ENCODE measurements at places on chromosomes 11 and 22.

DNA sequence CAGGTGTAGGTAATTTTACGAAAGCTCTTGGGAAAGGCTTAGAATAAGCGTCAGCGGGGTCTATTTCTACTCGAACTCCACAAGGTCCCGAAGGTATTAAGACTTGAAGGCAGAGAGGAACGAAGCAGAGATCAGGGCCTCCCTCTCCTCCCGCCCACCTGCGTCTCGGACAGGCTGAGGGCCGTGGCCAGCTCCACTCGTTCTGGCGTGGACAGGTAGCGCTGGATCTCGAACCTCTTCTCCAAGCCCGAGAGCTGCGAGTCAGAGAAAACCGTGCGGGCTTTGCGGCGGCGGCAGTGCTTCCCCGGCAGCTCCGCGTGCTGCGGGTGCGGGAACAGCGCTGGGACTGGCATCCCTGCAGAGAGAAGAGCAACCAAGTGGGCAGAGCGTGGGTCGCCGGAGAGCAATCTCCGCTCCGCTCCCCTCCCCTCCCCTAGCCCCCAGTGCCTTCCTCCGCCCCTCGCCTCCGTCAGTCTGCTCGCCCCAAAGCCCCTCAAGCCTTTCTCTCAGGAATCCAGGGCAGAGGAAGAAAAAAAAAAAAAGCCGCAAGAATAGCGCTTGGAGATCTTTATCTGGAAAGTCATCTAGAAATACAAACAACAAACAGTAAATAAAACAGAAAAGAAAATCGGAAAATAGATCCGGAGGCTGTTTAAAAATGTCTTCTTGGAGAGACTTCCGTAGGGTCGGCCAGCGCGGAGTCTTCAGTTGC is 2.4 kb downstream of the BSX start:
- no peak for DNase-seq

GRCh38 chr22:30514252-30514651 is 8.8 kb upstream of the SEC14L4 start:
- no peak for DNase-seq

DNA sequence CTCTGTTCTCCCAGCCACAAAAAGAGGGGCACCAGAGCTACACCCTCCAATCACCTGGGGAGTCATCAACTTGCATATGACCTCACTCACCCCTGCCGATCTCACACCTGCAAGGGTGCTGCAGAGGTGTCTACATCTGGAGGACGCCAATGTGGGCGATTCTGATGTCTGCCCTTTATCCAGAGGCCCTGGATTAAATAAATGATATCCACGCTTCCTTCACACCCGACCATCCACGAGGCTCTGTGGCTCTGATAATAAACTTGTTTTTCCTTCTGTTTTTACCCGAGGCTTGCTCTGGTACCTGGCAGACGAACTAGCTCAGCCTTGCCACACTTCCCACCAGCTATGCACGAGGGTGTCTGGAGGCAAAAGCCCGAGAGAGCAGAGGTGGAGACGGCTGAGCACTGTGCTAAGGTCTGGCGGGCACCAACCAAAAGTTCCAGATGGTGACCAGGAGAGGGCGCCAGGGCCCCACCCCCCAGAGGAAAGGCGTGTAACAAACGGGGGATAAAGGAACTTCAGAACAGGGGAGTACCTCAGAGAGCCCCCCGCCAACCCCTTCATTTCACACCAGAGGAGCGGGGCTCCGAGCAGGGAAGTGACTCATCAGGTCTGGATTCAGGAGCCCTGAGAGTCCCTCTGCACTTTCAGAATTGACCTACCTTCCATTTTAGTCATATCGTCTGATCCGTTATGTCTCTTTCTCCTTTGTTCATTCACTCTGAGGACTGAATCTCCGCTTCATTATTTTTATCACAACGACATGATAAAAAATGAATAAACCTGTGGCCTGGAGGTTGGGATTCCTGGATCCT is 13.5 kb downstream of the SCN3B start:
- peak; percentile 53 for DNase-seq

- DNase-seq = no peak
Measured at GRCh38 chr11:15837901-15838489, 518.4 kb downstream of the SOX6 start.

- no peak for DNase-seq
Measured at GRCh38 chr22:36378080-36378868, 9.5 kb downstream of the MYH9 start.
